ENCODE measurements at places on chromosomes 5 and 9.

DNA sequence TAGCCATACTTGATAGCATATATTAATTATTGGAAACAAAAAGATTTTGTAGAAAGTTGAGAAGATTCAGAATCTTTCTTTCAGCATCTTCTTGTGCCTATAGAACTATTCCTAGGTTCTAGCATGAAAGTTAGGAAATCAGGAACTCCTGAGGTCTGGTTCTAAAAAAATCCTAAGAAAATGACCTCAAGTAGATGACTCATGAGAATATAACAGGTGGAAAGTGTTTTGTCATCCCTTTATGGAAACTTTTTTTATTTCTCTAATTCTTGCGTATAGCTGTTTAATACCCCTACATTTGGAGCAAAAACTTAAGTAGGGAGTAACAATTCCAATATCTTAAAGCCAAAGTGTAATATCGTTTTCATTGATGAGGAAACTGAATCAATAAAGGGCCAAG is 574.1 kb downstream of the NR2F1-AS1 start:
- no peak for DNase-seq

DNA sequence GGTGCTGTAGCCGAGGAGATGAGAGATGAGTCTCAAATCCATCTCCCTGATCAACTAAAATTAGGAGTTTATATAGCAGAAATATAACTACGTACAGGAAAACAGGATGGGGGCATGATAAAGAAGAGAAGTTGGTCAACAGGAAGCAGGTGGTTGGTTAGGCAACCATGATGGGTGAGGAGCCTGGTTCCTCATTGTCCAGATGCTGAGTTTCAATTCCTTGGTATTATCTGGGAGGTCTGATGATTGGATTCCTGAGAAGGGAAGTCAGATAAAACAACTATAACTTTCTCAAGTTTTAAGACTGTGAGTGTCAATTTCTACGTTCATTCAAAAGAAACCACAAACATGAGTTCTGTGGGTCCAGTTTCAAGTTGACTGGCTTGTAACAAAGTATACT is 323.9 kb downstream of the MTRR start:
- DNase-seq, result no peak

DNA sequence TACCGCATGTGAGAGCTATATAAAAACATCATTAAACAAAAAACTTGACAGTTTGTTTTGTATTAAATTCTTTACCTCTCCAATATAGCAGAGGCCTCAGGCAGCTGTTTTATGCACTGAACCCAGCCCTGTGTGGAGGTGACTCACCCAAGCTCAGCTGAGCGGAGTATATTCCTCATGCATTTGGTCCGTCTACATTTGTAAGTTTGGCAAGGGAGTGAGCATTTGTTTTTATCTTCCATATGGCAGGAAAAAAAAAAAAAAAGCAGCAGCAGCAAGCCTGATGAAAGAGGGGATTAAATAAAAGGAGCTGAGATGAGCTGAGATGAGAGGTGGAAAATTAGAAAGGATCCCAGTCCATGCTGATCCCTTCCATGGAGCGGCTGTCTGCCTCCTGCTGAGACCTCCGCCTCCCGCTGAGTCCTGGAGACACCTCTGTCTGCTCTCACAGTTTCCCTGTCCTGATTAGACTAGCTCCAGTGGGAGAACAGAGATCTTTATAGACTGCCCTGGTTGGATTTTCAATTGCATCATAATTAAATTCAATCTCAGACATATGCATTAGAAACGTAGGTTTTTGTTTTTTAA is 112.0 kb upstream of the CTNND2 start:
- peak; percentile 73 for DNase-seq

DNA sequence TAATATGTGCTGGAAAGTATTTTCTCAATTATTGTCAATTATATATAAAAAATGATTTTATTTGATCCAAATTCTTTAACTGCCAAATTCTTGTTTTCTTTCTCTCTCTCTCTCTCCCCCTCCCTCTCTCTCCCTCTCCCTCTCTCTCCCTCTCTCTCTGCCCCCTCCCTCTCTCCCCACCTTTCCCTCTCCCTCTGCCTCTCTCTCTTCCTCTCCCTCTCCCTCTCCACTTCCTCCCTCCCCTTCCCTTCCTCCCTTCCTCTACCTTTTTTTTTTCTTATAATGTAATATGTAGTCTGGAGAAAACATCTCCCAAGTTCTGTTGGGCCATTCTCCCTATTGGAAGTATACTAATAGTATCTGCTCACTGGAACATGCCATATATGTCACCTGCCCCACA is 6.4 kb upstream of the RFX3 start:
- DNase-seq, result no peak

GRCh38 chr9:123438821-123439220 is 82.8 kb downstream of the CRB2 start:
- no peak for DNase-seq

- no peak for DNase-seq
Observed at GRCh38 chr5:72408603-72409002, 88.4 kb downstream of the PTCD2 start.

DNA sequence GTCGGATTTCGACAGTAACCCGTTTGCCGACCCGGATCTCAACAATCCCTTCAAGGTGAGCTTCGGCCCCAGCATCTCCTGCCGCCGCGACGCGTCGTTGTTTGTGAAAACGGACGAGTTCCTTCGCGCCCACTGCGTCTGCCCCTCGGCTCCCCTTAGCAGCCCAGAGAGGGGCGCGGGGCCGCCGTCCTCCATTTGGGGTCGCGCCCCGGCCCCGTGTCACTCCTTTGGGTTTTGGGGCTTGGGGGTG is 182 bp downstream of the SCAMP1 start:
- DNase-seq, result no peak

DNA sequence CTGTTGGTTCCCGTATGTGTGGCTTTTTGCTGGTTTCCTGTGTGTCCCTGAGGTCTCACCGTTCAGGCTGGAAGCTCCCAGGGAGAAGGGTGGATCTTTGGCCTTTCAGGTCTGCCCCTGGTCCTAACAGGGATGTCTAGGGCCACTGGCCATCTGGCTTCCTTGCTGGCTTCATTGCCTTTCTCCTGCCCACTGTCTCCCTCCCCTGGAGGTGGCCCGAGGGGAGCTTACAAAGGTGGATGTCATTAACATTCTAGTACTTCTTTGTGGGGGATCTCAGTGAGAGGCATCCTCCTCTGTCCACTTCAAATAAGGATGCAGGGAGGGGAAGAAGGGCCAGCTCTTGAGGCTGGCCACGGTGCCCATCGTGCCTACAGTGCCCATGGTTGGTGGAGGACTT is 35.2 kb downstream of the HMCN2 start:
- no peak for DNase-seq

- DNase-seq, result peak; percentile 58
Observed at GRCh38 chr5:160174780-160175437, 54.4 kb upstream of the FABP6 start.

- DNase-seq, result no peak
Observed at GRCh38 chr5:68919988-68920490, 173.8 kb upstream of the SLC30A5 start.

DNA sequence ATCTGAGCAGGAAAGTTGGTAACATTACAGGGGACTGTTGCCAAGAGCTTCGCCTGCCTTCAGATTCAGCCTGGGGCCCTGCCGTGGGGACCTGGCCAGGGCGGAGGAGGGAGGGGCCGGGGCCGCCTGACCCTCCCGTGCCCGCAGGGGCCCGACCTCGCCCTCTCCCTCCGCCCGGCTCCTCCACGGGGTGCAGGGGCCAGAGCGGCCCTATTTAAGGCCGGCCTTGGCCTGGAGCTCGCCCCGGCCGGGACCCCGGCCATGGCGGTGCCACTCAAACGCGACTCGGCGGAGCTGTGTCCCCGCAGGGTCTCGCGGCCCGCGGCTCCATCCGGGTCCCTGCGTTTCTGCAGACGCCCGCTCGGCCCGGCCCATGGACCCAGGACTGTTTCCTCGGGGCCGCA is 757 bp downstream of the TMEM250 start:
- DNase-seq, result no peak

GRCh38 chr5:158725297-158725851 is 374.3 kb downstream of the EBF1 start:
- peak; percentile 65 for DNase-seq

- DNase-seq, result no peak
Observed at GRCh38 chr5:78653031-78653430, 4.5 kb upstream of the LHFPL2 start.

- no peak for DNase-seq
Observed at GRCh38 chr5:56094579-56095361, 100.0 kb upstream of the IL6ST start.

DNA sequence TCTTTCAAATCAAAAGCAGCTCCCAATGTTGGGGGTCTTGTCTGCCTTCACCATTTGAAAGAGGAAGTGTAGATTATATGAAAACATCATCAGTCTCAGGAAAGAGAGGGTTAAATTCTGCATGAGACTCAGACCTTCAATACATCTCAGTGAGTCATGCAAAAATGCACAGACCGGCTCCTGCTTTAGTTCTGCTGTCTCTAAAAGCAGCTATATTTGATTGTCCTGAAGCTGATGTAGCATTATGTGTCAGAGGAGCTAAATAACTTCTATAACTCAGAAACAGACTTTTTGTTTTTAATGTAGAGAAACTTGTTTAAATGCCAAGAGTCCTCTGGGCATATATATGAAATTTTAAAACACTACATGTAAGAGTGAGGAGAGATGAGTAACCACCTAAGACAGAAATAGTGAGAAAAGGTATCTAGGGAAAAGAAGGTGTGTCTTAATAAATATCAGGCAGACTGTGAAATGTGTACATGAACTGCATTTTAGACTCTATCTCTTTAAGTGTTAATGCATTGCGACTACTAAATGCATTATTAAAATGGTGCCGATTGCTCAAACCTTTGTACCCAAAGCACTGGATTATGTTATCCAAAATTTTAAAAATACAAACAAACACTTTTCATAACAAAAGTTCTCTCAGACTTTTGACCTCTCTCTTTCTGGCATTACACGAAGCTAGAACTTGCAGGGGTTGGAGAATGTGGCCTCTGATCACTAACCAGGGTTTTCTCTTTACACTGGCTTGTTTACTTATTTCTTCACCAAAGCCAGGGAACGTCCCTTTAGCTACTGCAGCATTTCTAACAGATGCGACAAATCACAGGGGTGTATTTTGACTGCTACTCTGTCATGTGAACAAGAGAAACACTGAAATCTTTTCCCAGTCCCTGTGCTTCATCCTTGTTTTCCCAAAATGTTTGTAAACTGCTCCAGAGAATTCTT is 302.3 kb downstream of the ARL15 start:
- DNase-seq, result no peak

- DNase-seq, result peak; percentile 20
Observed at GRCh38 chr5:176817841-176818377, 7.5 kb downstream of the UNC5A start.

GRCh38 chr9:109451311-109452025 is 46.6 kb downstream of the PTPN3 start:
- DNase-seq, result no peak

GRCh38 chr5:62684310-62684709 is 105.7 kb downstream of the LRRC70 start:
- DNase-seq, result no peak

GRCh38 chr5:67731886-67732285 is 483.7 kb upstream of the PIK3R1 start:
- DNase-seq, result no peak

- DNase-seq, result no peak
Observed at GRCh38 chr5:31148959-31149475, 44.5 kb upstream of the CDH6 start.

GRCh38 chr5:143701493-143701892 is 110.5 kb upstream of the HMHB1 start:
- no peak for DNase-seq

DNA sequence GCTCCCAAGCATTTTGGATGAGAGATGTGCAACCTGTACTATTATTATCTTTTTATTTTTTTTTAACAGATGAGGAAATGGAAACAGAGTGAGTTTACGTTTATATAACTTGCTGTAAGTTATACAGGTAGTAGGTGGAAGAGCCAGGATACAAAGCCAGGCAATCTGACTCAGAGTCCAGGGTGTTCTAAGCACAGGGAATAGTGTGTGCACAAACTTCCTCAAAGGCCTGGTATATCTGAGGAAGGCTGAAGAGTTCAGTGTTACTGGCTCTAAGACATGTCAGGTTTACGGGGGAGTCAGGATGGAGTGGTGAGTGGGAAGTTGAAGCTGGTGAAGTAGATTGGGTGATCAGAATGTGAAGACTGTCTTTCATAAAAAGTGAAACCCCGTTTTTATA is 353.6 kb downstream of the KDM4C start:
- DNase-seq, result no peak

DNA sequence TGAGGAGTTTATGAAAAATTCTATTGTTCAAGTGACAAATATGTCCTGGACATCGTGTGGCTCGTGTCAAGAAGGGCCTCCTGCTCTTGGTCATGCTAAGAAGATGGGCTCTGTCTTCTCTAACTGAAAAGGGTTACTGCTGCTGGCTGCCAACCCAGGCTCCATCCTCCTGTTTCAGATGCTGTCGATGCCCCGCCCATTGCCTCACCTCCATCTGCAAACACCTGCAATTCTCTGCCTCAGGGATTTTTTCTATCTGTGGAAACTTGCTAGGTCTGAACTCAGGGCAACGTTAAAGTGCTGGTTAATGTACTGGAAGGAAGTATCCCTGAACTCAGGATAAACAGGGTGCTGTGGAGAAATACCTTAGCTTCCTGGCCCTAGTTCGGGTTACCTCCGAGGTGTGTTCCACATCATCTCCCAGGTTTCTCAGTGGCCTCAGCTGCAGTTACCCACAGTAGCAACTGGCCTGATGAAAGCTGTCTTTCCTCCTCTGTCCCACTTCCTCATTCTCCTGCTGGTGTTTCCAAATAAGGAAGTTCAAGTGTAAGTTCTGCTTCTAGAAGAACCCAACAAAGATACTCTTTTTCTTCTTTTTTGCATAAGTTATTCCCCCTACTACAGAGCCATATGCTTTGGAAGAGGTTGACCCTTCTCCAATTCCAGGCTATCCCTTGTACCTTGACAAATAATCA is 151.7 kb upstream of the SMIM23 start:
- DNase-seq, result no peak

DNA sequence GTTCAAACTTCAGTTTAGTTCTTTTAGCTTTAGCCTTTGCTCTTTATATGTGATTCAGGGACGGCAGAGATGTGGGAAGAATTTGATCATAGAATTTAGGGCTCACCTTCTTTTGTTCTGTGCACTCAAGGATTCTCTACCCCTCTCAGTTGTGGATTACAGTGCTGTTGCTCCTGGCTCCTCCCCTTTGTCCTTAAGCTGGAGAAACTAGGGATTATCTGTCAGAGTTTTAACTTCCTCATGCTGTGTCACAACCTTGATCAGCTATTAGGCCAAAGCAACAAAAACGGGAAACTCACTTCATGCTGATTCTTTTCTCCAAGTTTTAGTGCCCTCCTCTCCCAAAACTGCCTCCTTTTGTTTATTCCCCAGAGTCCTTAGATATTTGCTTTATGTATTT is 13.0 kb upstream of the PCDHAC2 start:
- no peak for DNase-seq

DNA sequence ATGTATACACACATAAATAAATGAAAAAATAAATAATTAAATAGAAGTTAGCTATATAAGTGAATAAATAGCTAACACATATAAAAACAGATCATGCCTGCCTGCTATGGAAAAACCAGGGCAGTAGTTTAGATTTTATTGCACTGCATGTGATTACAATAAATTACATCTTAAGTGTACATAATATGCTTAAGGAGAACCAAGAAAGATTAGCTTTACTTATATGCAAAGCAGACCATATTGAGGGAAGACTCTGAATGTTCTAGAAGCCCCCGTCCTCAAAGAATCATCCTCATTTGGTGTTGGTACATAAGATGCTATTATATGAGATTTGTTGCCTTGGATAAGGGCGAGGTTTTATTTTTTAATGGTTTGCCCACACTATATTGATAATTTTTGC is 5.9 kb upstream of the CTXN3 start:
- no peak for DNase-seq

Data from NCI-H2171 (cell line).